ENCODE measurements at places on chromosomes 3 and 15.

DNA sequence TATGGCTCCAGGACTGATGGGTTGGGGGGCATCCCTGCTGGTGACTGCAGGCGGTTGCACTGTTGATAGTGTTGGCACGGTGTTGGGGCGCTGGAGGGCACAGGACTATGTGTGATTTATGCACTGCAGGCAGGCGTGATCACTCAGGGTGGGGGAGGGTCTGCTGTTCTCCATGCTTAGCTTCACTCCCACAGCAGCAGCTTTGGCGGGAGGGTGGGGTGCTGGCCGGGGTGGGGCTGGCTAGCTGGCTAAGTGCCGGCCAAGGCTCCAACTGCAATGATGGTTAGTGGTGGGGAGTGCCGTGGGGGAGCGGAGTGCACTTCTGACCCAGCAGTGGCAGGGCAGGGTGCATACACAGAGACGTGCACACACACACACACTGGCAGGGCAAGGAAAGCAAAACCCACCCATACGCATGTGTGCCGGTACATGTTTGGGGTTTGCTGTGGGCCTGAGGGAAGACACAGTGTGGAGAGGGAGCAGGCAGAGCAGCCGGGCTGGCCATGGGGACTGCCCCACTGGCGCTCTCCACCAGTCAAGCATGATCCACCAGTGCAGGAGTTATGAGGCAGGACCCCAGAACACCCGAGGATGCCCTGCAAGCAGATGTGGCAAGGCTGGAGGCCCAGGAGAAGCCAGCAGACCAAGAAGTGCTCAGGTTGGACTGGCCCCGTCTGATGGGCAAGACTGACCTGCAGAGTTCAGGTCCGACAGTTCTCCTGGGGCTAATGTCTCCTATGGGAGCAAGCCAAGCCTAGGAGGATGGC is 16.5 kb upstream of the FGF7 start:
- DNase-seq, result no peak

DNA sequence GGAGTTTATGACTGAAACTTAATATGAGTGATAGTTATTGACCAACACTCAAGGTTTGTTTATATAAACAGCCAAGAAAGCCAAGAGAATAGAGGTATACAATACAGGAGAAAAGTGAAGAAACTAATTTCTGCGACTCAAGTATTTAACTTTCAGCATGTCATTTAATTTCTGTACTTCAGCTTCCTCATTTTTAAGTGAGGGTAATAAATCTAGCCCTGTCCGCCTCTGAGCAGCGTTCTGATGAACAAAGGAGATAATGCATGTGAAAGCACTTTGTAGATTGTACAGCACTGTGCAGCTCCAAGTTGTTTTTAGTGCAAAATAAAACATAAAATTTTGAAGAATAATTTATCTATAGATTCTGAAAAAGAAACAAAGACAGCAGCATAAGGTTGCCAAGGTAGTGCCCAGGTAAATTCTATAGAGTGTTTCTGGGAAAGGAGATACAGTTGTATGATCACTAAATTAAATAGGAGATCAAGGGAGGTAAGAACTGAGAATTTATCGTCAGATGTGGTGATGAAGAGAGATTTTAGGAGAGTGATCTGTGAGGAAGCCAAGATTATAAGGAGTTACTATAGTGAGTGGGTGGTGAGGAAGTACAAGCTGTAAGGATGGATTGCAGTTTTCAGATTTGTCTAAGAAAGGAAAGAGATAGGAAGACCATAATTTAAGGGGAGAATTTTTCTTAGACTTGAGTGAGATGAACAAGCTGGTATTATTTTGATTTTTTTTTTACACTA is 71.3 kb downstream of the RASA2 start:
- DNase-seq, result no peak

GRCh38 chr3:45453083-45453482 is 64.7 kb downstream of the LARS2 start:
- no peak for DNase-seq

DNA sequence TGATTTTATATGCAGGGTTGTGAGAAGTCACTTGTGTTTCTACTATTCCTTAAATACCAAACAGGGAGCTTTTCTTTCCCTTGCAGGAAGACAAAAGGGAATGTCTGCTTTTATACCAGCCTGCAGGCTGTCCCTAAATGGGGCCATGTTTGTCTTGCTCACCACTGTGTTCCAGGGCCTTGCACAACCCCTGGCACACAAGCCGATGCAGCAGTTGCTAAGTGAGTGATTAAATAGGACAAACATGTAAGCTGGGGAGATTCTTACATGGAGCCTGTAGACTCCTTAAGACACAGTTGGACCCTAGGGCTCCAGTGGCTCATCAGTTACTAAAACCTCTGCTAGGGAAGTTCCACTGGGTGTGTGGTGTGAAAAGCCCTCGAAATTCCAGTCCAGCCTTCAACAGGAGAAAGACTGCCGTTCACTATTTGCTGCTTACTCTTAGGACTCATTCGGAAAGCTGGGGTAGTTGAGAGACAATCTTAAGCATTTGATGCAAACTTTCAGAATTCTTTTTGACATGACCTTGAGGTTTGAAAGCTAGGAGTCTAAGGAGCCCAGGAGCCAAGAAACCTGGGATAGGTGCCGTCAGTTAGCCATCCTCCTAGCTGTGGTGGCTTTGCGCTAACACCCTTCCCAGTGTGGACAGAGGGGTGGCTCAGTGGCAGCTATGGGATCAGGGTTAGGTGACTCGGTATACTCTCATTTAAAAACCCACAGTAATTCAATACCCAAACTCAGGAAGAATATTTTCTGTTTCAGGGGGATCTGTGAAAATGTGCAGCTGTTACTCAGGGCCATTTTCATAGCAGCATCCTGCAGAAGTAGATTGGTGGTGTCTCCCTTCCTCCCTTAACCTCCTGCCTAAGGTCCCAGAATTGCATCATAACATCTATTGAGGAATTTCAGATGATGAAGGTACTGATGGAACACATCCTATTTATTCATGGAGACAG is 39.1 kb downstream of the SYNM start:
- no peak for DNase-seq

- no peak for DNase-seq
Observed at GRCh38 chr3:123757281-123757940, 126.7 kb downstream of the MYLK start.

- peak; percentile 65 for DNase-seq
Observed at GRCh38 chr15:31869686-31870307, 160.5 kb upstream of the CHRNA7 start.

- DNase-seq, result no peak
Observed at GRCh38 chr3:189308608-189309007, 136.8 kb downstream of the TPRG1 start.

- no peak for DNase-seq
Observed at GRCh38 chr3:190132371-190132770, 11.7 kb upstream of the P3H2 start.

DNA sequence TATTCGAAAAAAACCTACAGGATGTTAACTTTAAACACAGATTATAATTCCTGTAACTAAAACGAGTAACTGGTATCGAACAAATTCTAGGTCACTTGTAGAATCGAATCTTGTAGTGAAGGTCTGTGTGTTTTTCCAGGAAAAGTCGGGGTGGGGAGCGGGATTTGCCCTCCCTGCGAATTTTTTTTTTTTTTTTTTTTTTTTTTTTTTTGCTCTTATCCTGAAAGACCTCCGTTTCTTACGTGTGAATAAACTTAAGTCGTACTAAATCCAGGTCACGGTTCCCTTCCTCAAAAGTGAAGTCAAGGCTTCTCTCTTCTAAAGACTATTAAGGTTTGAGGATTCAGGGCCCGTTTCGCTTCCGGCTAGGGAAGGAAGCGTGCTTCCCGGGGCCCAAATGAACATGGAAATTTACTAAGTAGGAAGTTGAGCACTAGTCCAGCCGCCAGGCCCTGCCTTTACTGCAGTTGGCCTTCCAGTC is 770 bp downstream of the TBC1D5 start:
- peak; percentile 88 for DNase-seq

DNA sequence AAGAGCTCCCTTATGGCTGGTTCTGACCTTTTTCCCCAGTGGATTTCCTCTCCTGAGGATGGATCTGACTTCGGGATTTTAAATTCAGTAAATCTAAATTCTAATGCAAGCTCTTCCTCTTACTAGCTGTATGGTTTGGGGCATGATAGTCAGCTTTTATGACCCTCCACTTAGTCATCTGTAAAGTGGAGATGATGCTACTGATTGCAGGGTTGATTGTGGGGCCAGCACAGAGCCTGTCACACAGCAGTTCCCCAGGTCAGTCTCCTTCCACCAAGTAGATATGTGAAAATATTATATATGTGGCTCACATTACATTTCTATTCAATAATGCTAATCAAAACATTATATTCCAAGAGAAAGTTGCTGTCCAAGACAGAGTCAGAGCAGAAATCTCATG is 141.3 kb upstream of the UBE2E1 start:
- no peak for DNase-seq

DNA sequence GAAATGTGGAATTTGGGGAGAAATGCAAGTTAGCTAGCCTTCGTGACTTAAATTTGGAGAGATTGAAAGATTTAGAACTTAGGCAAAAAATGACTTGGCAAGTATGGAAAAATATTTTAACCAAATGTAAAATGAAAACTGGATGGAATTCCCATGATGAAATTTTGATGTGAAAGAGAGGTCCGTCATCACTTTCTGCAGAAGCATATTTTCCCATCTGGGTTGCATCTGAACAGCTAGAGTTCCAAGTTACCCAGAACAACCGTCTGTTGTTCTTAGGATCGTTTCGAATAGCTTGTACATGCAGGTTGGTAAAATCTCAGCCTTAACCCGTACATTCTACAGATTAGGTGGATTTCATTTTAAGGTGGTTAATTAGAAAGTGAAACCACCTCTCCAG is 136.3 kb downstream of the GHSR start:
- no peak for DNase-seq

DNA sequence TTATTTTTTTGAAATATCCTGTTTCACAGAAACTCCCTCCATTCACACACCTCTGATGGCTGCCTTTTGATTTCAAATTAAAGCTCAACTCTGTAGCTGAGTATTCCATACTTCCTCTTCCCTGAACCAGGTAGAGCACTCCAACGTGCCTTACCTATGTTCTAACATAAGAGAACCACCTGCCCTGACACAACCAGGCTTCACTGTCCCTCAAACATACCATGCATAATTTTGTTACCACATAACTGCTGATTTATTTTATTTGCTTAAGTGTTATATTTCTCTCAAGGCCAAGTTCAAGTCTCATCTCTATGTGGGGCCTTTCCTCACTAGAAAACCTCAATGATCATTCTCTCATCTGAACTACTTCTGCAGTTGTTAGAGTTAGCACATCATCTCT is 209.7 kb downstream of the P3H2 start:
- DNase-seq, result no peak

- no peak for DNase-seq
Observed at GRCh38 chr15:93488296-93488713, 399.3 kb upstream of the RGMA start.

- no peak for DNase-seq
Observed at GRCh38 chr3:59101231-59101736, 51.5 kb upstream of the CFAP20DC start.

GRCh38 chr3:62876064-62876463 is 848 bp upstream of the CADPS start:
- DNase-seq, result peak; percentile 63

DNA sequence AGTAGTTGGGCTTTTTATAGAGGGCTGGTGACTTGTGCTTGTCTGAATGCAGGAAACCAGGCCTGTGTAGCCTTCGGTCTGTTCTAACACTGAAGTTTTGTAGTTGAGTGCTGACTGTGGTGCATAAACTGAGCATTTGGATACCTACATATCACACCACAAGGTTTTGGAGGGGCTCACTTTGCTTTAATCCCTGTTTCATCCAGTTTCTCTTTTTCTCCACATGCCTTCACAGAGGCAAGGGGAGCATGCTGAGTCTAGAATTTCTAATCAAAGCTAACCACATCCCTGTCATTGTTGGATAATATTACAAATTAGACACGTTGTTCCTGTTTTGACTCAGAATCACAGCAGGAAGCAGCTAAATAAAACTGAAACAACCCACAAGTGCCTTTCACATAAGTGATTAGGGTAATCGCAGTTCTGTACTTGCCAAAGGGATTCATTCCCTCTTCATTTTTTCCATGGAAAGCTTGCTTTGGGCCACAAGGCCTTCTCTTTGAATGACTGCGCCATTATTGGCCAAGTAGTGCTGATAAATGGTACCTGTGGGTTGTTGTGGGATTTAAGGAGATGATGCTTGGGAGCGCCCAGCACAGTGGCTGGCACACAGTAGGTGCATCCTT is 48.9 kb downstream of the TGFBR2 start:
- no peak for DNase-seq

DNA sequence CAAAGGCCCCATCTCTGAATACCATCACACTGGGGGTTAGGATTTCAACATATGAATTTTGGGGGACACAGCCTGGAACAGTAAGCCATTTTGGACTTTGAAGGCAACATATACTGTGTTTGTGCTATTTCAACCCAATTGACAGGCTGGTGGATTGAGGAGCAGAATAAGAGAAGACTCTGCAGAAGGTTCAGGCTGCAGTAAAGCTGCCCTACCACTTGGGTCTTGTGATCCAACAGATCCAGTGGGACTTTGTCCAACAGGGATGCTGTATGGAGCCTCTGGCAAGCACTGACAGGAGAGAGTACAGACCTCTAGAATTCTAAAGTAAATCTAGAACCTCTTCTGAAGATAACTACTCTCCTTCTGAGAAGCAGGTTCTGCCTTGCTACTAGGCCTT is 1.1 kb upstream of the BCL2L10 start:
- no peak for DNase-seq

DNA sequence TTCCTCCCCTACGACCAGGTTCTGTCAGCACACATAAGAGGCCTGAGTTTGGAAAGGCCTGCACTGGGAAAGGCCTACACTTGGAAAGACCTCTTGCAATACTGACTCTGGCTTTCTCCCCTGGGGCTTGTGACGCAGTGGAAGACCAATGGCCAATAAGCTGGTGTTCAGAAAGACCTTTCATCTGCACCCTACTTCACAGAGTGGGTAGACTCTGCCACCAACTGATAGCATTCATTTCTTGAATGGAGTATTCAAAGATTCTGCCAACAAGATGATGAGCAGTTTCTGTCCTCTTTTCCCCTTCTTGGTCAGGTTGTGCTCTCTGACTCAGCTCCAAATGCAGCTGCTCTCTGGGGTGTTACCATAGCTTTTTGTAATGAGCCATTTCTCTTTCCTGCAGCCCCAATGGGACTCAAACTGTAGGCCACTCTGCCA is 48.8 kb downstream of the TIPARP start:
- DNase-seq, result no peak

- DNase-seq, result peak; percentile 17
Observed at GRCh38 chr3:196537319-196537984, 22.3 kb upstream of the SMCO1 start.

DNA sequence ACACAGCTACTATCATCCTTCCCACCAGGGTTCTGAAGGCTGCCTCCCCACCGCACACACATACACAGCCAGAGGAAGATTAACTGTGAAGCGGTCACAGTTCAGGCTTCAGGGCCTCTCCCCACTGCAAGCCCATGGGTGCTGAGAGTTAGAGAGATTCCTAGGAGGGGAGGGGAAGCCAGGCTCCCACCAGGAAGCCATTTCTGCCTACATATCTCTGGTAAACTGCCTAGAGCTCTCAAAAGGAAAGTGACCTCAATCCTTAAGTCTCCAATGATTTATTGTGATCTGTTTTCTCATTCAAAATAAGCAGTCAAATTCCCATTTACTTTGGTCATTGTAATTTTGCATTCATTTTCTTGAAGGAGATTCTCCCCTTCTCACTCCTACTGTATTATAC is 141.0 kb upstream of the BNIP2 start:
- no peak for DNase-seq
